IMR-90 (cell line): ENCODE measurements at places on chromosomes 6 and 20. TPM values are rescaled to one million over a fixed set of nuclear protein-coding genes. Genes with fewer than 3 reads are reported as not detected.

SLA2 gene
- total RNA-seq = not detected in 2 replicates

MYLK4 gene
- under 0.01 TPM in 2 replicates for total RNA-seq

SAMD3 gene
- 3.0 and 3.1 TPM in 2 replicates for total RNA-seq

NRN1 gene
- total RNA-seq = 0.28 TPM in 1 of 2 replicates, not detected in the other

SLC22A3 gene
- total RNA-seq = not detected in 2 replicates

DNA sequence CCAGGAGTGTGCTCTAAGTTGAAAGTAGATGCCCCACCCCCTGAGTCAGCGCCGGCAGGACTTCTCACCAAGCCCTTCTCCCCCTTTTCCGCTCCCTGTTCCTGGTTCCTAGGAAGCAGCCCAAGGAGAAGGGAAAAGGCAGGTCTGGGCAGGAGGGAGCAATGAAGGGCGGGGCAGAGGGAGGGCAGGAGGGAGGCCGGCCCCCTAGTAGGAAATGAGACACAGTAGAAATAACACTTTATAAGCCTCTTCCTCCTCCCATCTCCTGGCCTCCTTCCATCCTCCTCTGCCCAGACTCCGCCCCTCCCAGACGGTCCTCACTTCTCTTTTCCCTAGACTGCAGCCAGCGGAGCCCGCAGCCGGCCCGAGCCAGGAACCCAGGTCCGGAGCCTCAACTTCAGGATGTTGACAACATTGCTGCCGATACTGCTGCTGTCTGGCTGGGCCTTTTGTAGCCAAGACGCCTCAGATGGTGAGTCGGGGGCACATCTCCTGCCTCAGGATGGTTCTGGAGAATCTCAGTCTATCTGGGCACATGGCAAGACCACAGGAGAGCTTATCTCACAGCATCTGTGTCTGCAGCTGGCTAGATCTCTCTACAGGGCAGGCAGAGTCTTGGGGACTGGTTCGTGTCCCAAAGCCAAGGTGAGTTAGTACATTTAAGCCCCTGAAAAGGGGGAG, at the start of gene PROCR:
TSS of gene PROCR (plus strand) at position 320 of the 681 bp plus-strand sequence. CDS start at position 403, 83 bp downstream.
- H3K27ac ChIP-seq = peak within 1 kb of the TSS; percentile 69
- H3K36me3 ChIP-seq = peaks cover 4% of the 10 kb centered on the region; the same call in 1 of the 2 replicates
- no peaks in the 10 kb centered on the region for H3K27me3 ChIP-seq
- peaks cover 5% of the 10 kb centered on the region; the same call in 1 of the 2 replicates for H3K4me1 ChIP-seq

- DNase-seq = no peak
- H3K27me3 ChIP-seq = no peaks in the 10 kb centered on the region; the same call in 1 of the 2 replicates
- no peak overlapping the region for H3K4me3 ChIP-seq
- H3K27ac ChIP-seq = no peak overlapping the region
- H3K4me1 ChIP-seq = no peaks in the 10 kb centered on the region
These were observed 51.9 kb upstream of the GLP1R start for GRCh38 chr6:38996676-38997075.

DNA sequence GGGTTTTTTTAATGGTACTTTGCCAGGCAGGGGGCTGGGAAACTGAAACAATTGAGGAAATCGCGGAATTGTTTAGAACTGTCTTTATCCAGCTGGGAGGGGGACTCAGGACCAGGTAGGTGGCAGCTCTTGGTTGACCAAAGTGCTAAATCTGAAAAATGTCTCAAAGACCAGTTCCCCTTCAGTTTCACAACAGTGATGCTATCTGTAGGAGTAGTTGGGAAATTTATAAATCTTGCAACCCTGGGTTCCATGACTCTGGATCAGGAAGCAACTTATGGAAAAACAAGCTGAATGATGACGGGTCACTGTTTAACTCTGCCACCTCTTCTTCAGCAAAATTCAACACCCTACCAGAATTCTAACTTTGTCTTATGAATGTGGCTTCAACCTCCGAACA, 99.7 kb downstream of the FAM50B start:
- H3K4me1 ChIP-seq = peaks cover 10% of the 10 kb centered on the region
- H3K27me3 ChIP-seq = no peaks in the 10 kb centered on the region
- no peaks in the 10 kb centered on the region for H3K36me3 ChIP-seq
- no peak overlapping the region for H3K27ac ChIP-seq
- peak; percentile 19 for DNase-seq

- H3K27ac ChIP-seq = no peak overlapping the region
- no peaks in the 10 kb centered on the region for H3K4me1 ChIP-seq
- peaks cover 21% of the 10 kb centered on the region for H3K36me3 ChIP-seq
- no peaks in the 10 kb centered on the region for H3K27me3 ChIP-seq
- H3K4me3 ChIP-seq = no peak overlapping the region
- DNase-seq = no peak
These were observed 17.1 kb downstream of the TCF21 start for GRCh38 chr6:133906050-133906449.

DNA sequence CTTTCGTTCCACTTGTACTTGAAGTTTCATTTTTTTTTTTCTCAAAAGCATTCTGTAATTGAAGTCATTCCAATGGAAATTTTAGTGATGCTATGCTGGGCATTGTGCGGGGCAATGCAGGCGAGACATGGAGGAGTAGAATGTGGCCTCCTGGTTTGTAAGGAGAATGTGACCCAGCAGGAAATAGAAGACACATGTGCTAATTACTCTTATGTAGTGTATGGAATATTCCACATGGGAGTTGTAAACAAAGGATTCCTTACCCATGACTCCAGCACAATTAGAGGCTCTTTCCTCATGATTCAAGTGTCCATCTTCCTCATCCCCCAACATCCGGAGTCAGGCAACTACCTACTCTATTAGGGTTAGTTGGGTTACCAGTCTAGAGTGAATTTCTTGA, 14.9 kb upstream of the RFPL4B start:
- H3K36me3 ChIP-seq = no peaks in the 10 kb centered on the region
- no peak overlapping the region for H3K27ac ChIP-seq
- no peaks in the 10 kb centered on the region for H3K27me3 ChIP-seq

GRCh38 chr6:8481727-8482126, 46.4 kb upstream of the SLC35B3 start:
- H3K27me3 ChIP-seq = no peaks in the 10 kb centered on the region
- H3K36me3 ChIP-seq = no peaks in the 10 kb centered on the region
- no peak overlapping the region for H3K4me3 ChIP-seq
- no peak overlapping the region for H3K27ac ChIP-seq

DNA sequence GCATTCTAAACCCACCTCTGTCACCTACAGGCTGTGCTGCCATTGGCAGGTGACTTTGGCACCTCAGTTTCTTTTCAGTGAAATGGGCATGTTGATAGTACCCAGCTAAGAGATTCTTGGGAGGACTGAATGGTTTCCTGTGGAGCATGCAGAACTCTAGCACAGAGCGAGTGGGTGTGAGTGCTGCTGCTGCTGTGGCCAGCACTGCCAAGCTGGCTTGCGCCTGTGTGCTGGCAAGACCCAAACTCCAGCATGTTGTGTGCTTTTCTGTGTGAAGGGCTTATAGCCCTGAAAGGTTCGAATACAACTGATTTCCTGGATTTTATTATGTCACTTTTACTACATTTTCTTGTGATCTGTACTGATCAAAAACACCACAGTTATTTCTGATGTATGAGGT, 78.1 kb upstream of the KIF25 start:
- no peak overlapping the region for H3K4me3 ChIP-seq
- no peak overlapping the region for H3K27ac ChIP-seq
- no peaks in the 10 kb centered on the region for H3K4me1 ChIP-seq
- no peak for DNase-seq

DNA sequence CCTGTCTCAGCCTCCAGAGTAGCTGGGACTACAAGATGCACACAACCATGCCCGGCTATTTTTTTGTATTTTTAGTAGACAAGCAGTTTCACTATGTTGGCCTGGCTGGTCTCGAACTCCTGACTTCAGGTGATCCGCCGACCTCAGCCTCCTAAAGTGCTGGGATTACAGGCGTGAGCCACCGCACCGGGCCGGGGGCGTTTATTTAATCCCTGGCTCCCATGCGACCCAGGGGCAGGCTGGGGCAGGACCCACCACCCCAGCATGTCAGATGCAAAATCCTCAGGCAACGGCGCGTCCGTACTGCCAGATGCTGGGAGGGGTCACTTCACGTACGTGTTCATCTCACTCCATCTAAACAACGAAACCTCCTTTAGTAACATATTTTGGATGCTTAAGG, 518.7 kb upstream of the NOX3 start:
- H3K36me3 ChIP-seq = no peaks in the 10 kb centered on the region
- no peaks in the 10 kb centered on the region for H3K4me1 ChIP-seq
- DNase-seq = no peak
- no peak overlapping the region for H3K4me3 ChIP-seq

DNA sequence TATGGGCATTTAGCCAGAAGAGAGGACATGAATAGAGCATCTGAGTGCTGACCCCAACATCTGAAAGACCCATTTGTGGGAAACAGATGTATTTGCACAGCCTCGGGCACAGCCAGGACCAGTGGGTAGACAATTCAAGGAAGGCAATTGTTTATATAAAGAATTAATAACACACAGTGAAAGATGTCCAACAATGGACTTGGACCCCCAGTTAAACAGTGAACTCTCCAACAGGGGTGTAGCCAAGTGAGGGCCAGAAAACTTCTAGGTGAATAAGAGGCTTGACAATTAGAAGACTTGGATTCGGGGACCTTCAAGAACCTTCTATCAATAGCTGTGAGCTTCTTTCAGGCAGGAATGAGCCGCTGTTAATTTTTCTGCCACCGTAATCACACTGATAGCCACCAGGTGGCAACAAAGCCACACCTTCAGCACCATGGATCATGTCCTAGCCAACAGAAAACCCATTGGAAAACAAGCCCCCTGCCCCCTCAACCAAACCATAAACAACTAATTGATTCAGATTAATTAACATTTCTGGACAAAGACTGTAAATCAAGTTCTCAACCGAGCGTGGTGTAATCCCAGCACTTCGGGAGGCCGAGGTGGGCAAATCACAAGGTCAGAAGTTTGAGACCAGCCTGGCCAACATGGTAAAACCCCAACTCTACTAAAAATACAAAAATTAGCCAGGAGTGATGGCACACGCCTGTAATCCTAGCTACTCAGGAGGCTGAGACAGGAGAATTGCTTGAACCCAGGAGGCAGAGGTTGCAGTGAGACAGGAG, 8.8 kb upstream of the SRSF6 start:
- H3K4me1 ChIP-seq = no peaks in the 10 kb centered on the region
- DNase-seq = peak; percentile 33
- H3K4me3 ChIP-seq = no peak overlapping the region

DNA sequence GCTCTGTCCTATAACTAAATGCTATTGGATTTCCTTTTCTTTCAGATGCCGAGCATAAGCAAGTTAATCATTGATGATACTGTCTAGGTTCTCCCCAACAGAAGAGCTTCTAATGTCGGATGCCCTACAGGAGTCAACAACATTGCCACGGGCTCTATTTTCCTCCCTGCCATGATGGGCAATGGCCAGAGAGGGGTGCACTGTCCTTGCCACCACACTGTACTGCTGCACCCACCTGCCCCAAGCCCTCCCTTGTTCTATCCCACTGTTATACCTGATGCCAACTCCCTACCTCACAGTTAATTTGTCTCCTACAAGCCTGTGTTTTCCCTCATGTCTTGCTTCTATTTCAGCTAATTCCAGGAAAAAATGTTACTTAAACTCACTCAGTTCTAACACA, 773.6 kb upstream of the CHD6 start:
- no peaks in the 10 kb centered on the region for H3K27me3 ChIP-seq
- no peak for DNase-seq
- H3K27ac ChIP-seq = no peak overlapping the region
- no peak overlapping the region for H3K4me3 ChIP-seq
- no peaks in the 10 kb centered on the region for H3K4me1 ChIP-seq
- H3K36me3 ChIP-seq = no peaks in the 10 kb centered on the region

DNA sequence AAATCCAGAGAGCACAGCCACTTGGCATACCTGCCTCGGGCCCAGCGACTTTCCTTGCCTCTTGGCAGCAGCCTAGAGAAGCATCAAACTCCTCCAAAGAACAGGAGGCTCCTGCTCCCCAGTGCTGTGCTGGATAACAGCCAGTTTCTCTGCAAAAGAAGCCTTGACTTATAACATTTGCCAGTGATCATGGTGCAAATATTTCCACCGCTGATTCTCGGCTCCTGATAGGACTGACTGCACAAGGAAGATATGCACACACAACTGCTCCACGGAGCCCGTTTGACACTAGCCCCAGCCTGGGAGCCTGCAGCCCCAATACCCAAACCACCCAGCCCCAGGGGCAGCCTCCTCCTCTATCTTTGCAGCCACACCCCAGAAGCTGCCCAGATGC, 17.5 kb downstream of the ACSS1 start:
- H3K36me3 ChIP-seq = no peaks in the 10 kb centered on the region
- peaks cover 7% of the 10 kb centered on the region; the same call in 1 of the 2 replicates for H3K4me1 ChIP-seq
- H3K27me3 ChIP-seq = peaks cover 12% of the 10 kb centered on the region
- no peak overlapping the region for H3K4me3 ChIP-seq

DNA sequence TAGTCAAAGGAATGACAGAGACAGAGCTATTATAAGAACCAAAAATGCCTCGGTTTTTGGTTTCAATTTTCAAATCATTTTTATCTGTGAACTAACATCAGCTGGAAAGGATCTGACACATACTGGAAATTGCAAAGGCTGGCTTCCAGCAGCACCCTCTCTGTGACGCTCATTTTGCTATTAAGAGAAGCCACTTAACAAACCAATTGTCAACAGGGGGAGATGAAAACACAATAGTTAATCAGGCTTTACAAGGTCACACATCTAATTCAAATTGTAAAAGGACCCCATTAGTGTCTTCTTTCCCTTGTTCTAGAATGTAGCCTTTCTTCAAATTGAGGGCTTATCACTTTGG, 160.5 kb downstream of the TFAP2B start:
- H3K4me3 ChIP-seq = no peak overlapping the region
- no peak for DNase-seq
- no peaks in the 10 kb centered on the region for H3K36me3 ChIP-seq
- no peaks in the 10 kb centered on the region for H3K4me1 ChIP-seq
- no peaks in the 10 kb centered on the region for H3K27me3 ChIP-seq
- H3K27ac ChIP-seq = no peak overlapping the region

GRCh38 chr6:34904990-34905613, 16.0 kb downstream of the ANKS1A start:
- no peak for DNase-seq
- no peak overlapping the region for H3K4me3 ChIP-seq
- no peaks in the 10 kb centered on the region for H3K4me1 ChIP-seq
- H3K27ac ChIP-seq = no peak overlapping the region
- H3K36me3 ChIP-seq = no peaks in the 10 kb centered on the region
- H3K27me3 ChIP-seq = peaks cover 8% of the 10 kb centered on the region

DNA sequence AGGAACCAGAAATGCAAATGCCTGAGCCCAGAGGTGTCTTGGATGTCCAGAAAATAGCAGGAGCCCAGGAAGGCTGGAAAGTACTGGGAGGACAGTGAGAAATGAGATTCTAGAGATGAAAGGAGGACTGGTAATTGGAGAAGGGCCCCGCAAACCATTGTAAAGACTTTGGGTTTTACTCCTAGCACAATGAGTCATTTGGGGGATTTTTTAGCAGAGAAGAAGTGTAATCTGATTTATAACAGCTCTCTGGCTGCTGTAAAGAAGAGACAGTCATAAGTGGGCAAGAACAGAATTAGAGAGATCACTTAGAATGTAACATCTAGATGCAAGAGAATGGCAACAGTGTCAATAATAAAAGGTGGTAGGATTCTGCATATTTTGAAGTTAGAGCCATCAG, 40.2 kb downstream of the SLC35F1 start:
- no peak overlapping the region for H3K4me3 ChIP-seq
- H3K4me1 ChIP-seq = no peaks in the 10 kb centered on the region
- no peak for DNase-seq
- H3K27me3 ChIP-seq = no peaks in the 10 kb centered on the region
- H3K36me3 ChIP-seq = no peaks in the 10 kb centered on the region

- peak; percentile 70 for DNase-seq
- no peaks in the 10 kb centered on the region for H3K36me3 ChIP-seq
- peak within 1 kb of the TSS; percentile 96 for H3K4me3 ChIP-seq
- no peaks in the 10 kb centered on the region for H3K27me3 ChIP-seq
These were observed at the start of gene SENP6 for GRCh38 chr6:75601304-75602245. SENP6 (plus strand) TSS chr6:75601880; CDS start chr6:75602525, 645 bp downstream.

GRCh38 chr6:10351791-10352190, 63.1 kb downstream of the TFAP2A start:
- DNase-seq = no peak
- H3K36me3 ChIP-seq = no peaks in the 10 kb centered on the region
- no peaks in the 10 kb centered on the region for H3K4me1 ChIP-seq
- H3K4me3 ChIP-seq = no peak overlapping the region
- no peaks in the 10 kb centered on the region for H3K27me3 ChIP-seq
